Tibial nerve (tissue), 4 donors: ENCODE measurements at places on chromosomes 6 and 20. TPM values are rescaled to one million over a fixed set of nuclear protein-coding genes. Genes with fewer than 3 reads are reported as not detected.

The ZNF165 gene
- 0.44 TPM for total RNA-seq

- no peak for DNase-seq
These were observed 32.7 kb downstream of the FAM50B start for GRCh38 chr6:3881711-3882421.

DNA sequence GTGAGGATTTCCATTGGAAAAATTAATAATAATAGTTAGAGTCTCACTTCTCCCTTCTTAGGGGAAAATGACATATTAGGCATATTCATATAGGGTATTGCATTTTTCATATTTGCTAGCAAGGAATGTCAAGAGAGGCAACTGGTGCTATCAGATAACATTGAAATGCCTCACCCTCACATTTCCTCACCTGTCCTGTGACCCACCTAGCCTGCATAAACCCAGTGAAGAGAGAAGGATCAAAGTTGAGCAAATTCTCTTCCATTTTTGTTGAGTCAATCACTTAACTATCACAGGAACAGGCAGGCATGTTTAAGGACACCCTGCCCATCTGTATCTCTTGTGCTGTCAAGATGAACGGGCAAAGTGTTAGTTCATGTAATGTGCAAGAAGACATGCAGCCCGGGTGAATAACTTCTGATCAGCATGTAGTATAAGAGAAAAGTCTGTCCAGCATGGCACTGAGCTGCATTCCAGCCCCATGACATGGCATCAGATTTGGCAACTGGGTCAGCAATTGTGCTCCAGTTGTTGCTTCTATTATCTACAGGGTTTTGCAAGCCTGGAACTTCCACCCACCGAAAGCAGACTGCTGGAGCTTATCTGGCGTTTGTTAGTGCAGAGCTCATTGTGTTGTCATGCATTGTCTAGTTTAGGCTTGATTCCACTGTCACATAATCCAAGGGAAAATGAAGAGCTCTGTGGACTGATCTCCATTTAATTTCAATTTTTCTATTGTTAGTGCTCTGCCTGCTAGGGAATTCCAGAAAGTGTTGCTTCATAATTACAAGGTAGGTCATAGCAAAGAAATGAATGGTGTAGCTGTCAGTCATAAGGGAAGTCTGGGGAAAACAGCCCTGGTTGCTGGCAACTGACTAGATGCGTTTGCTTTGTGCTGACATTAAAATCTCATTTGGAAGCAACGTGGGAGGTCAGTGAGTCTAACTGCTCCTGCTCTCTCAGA is 138.4 kb upstream of the TNFAIP3 start:
- DNase-seq: no peak

The SOX12 gene
- total RNA-seq: 9.6 TPM

DNA sequence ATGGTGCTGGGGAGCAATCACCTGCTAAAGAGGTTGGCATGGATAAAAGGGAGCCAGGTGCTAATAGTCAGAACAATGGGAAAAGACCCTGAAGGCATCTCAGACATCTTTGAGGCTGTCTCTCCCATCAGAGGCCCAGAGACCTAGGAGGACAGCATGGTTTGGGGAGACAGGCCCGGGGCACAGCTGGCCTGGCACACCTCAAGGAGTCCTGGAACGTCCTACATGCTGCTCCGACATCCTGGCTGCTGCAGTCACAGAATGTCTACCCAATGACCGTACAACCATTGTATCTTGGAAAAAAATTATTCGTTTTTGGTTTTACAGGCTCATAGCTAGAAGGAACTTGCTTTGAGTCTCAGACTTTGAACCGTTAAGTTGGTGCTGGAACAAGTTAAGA is 4.4 kb downstream of the GMDS start:
- no peak for DNase-seq

DNA sequence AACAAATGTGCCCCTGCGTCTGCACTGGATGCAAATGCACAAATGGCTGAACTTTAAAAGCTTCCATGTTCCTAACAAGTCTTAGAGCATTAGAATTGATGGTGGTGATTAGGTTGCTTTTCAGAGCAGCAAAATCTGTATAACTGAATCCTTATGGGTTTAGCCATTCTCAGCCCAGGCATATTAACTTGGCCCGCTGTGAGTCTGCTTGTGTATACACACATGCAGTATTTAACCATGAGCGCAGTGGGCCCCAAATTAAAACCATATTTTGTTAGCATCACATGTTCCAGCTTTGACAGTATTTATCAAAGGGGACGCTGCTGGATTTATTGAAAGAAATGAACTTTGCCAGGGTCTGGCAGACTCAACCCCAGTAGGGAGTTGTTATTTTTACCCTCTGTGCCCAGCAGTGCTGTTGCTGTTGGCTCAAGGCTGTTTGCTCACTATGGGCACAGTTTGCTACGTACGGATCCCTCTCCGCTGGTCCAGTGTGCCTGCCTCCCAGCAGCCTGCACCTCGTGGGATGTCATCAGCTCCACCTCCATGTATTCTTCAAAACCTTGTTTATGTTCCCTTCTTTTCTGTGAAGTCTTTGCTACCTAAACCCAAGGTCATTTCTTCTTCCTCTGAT is 144.7 kb downstream of the QRSL1 start:
- no peak for DNase-seq

The THBD gene
- 54.9 TPM for total RNA-seq

DNA sequence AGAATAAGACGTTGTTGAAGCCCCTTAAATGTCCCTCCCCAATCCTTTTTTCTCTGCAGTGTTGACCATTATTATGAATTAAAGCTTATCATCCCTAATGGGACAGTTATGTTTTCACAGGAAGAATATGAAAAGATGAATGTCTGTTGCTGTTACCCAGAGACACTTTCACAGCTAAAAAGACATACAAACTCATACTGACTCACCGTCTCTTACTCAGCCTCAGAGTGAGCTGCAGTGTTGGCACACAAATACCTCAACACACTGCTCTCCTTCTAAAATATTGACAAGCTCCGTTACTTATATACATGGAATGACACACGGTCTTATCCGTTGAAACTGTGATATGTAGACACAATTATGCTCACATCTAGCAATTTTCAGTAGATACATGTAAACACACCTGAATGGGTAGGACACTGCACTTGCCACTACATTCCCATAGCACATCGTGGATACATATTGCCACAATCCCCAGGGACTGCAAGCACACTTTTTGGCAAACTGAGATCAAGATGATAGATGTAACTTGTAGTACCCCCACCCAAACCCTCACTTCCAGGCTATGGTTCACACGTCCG is 9.6 kb upstream of the SAPCD1 start:
- no peak for DNase-seq

The PABPC1L gene
- 18.6 TPM for total RNA-seq

- DNase-seq: no peak
These were observed 735.7 kb downstream of the QKI start for GRCh38 chr6:164150232-164150631.

The CPNE5 gene
- 0.84 TPM for total RNA-seq

- DNase-seq: no peak
These were observed 12.1 kb downstream of the BPIFB3 start for GRCh38 chr20:33065785-33066184.

- no peak for DNase-seq
These were observed 44.6 kb upstream of the PXDC1 start for GRCh38 chr6:3795836-3796718.

GRCh38 chr20:31664696-31665354 is 27.1 kb downstream of the COX4I2 start:
- DNase-seq: no peak

- no peak for DNase-seq
These were observed 11.4 kb downstream of the MRPL14 start for GRCh38 chr6:44115866-44116265.

DNA sequence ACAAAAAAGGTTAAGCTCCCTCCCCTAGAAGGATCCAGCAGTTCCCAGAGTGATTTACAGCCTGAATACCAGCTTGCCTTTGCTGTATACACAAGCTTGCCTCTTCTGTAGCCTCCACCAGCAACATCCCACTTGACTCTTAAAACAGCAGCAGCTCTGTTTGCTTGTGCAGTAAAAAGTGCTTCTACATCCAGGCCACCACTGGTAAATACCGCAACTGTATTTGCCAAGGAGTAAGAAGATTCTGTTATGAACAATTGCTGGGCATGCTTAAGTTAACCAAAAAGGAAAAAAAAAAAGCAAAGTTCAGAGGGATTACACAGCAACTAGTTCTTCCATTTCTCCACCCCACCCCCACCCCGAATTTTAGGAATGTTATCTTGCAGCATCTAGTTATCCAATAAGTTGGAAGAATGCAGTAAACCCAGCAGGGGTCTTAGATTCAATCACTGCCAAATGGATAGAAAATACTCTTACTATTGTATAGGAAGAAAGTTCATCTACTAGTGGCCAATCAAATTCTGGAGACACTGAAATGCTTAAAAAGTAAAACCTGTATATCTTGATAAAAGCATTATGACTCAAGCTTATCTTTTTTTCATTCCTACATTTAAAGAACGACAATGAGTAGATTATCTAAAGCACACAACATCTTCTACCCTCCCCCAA is 4.8 kb downstream of the SALL4 start:
- no peak for DNase-seq

DNA sequence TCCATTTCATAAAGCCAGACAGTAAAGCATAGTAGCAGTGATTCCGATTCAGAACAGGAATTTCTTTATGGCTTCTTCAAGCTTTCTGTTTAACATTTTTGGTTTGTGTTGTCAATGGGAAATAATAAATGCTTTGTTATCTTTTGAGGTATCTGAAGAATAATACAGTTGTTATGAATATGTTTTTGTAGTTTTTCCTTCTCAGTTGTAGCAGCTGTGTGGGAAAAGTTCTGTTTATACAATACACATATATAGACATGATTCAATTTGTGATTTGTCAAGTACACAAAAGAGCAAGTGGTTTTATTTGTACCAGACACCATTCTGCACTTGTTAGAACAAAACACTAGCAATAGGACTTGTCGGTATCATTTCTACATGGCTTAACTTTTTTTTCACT is 96.6 kb downstream of the CDYL start:
- no peak for DNase-seq

The EYS gene
- 4.5 TPM for total RNA-seq

The PTK6 gene
- 0.21 TPM for total RNA-seq

GRCh38 chr6:146026873-146027272 is 2.0 kb upstream of the GRM1 start:
- no peak for DNase-seq

DNA sequence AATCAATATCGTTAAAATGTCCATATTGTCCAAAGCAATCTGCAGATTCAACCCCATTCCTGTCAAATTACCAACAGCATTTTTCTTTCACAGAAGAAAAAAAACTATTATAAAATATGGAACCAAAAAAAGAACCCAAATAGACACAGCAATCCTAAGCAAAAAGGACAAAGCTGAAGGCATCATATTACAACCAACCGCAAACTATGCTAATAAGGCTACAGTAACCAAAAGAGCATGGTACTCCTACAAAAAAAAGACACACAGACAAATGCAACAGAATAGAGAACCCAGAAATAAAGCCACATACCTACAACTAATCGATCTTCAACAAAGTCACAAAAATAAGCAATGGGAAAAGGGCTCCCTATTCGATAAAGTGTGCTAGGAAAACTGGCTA is 49.2 kb downstream of the RNGTT start:
- no peak for DNase-seq

The GPLD1 gene
- total RNA-seq: 2.7 TPM

DNA sequence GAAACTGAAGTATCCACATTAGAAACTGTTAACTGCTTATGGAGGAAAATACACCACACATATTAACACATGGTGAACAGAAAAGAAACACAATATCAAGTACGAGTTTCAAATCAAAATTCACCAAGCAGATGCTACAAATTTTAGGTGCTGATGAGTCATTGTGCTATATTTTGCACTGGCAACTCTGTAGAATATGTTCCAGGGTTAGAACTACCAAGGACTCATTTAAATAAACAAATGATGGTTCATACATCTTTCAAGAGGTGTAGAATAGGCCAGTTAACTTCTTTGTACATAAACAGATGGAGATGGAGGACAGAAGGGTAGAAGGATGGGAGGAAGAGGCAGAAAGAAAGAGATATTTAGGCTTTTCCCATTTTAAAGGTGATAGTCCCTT is 184.9 kb downstream of the ARHGAP18 start:
- no peak for DNase-seq

The RNF217 gene
- total RNA-seq: 26.7 TPM

GRCh38 chr6:133360194-133360593 is 119.0 kb downstream of the EYA4 start:
- no peak for DNase-seq

DNA sequence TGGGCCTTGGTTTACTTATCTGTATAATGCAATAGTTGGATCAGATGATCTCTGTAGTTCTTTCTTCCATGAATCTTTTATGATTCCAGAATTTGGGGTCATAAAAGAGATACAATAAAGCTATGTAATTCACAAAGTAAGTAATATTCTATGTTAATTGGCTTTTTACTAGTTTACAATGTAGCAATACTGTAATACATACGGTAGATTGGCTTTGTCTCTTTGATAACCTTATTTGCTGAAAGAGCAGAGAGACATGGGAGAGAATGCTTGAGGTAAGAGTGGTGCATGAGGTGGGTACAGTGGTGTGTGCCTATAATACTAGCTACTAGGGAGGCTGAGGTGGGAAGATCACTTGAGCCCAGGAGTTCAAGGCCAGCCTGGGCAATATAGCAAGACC is 14.7 kb downstream of the SPACA1 start:
- DNase-seq: no peak

GRCh38 chr6:156950531-156950930 is 173.4 kb downstream of the ARID1B start:
- no peak for DNase-seq

The PNLDC1 gene
- total RNA-seq: 1.1 TPM

DNA sequence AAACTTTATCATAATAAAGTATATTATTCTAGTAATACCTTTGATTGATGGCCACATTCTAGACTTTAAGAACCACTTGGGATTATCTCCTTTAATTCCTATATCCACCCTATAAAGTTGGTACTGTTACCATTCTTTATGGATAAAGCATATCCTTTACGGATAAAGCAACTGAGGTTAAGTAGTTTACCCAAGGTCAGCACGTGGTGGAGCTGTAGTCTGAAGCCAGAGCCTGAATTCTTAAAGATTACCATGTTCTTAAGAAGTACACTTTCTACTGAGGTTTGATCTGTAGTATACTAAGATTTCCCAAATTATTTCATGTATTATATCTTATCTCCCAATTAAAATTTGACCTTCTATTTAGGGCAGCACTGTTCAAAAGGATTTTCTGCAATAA is 3.0 kb upstream of the NCOA7 start:
- no peak for DNase-seq

GRCh38 chr20:6829510-6830116 is 62.1 kb downstream of the BMP2 start:
- no peak for DNase-seq

The GRM1 gene
- total RNA-seq: not detected

- no peak for DNase-seq
These were observed 255.5 kb upstream of the PLN start for GRCh38 chr6:118292558-118292957.

The WASF1 gene
- 11.7 TPM for total RNA-seq

- DNase-seq: peak; percentile 45
These were observed 83.7 kb downstream of the FYN start for GRCh38 chr6:111789598-111789997.

- no peak for DNase-seq
These were observed 157.7 kb upstream of the THBS2 start for GRCh38 chr6:169411296-169411695.
